Activated T-helper 17 cell treated with anti-CD3 and anti-CD28 coated beads, Interleukin-2, amount 50 U/mL, for 72 hours (primary cell): ENCODE measurements at places on chromosomes 5 and 9. TPM values are rescaled to one million over a fixed set of nuclear protein-coding genes. Genes with fewer than 3 reads are reported as not detected.

DNA sequence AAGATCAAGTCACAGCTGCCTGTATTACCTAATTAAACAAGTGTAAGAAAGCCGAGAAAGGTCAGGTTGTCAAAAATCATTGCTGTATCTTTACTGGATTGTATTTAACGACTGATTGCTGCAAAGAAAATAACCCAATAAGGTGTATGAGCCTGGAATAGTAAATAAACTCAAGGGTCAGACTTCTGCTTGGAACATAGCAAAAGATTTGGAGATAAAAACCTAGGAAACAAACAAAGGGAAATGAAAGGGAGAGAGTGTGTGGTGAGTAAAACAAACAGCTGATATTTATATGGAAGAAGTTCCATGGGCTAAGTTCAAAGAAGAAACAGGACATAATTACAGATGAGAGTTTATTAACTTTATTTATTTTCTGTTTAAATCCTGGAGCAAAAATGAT, 354.0 kb downstream of the TLR4 start:
- no peak for ATAC-seq

DNA sequence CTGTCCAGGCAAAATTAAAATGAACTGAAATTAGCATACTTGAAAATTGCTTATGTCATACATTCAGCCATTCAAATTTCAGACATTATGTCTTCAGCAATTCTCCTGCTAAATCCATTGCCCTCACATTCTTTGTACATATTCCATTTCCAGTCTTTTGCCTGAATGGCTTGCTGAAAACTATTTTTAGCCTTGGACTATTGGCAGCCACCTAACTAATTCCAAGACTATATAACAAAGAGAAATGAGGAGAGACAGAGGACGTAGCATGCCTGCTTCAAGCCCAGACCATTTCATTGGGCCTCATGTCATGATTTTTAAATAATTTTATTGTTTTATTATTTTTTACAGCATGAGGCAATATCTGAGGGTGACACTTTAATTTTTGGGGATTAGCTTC, 100.3 kb downstream of the MRPS30 start:
- ATAC-seq, result no peak

DNA sequence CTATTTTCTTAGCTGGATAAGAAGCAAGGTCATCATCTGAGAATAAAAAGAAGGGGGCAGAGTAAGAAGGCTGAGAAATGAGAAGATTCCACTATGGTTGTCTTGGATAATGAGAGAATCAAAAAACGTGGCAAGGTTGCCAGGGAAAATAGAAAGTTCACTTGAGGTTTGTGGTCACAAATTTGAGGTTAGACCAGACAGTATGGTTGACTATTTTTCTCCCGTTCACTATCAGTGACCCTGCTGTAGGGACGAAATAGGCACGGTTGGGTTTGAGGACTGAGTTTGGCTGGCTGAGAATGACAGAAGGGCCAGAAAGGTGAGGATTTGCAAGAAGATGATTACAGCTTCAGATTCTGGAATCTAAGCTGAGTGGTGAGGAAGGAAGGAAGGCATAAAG, 266.0 kb upstream of the ZNF462 start:
- ATAC-seq, result no peak

DNA sequence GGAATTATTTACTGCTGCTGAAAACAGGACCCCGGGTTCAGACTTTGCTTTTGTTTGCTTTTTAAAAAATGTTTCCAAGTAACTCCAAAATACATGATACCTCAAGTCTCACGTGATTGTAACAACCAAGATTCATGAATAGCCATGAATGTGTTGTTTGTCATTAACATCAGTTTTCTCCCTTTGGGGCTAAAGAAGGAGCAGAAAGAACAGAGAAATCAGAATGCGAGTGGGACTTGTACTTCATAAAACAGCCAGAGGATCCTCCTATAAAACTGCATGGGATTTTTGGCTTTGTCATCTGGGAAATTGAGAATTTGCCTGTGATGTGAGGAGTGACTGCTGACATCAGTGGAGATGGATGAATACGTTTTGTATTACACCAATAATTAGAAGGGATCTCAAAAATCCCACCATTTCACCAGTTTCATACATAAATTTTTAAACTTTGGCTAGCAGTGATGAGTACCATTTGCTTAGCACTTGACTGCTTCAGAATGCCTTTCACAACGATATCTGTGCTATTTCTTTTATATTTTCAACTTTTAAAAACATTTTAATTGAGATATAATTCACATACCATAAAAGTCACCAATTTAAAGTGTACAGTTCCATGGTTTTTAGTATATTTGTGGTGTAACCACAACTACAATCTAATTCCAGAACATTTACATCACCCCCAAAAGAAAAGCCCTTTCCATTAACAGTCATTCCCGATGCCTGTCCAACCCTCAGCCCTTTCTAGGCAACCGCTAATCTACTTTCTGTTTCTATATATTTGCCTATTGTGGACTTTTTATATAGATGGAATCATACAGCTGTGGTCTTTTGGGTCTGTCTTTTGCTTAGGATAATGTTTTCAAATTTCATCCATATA, 126.9 kb upstream of the ANKRD55 start:
- no peak for ATAC-seq

DNA sequence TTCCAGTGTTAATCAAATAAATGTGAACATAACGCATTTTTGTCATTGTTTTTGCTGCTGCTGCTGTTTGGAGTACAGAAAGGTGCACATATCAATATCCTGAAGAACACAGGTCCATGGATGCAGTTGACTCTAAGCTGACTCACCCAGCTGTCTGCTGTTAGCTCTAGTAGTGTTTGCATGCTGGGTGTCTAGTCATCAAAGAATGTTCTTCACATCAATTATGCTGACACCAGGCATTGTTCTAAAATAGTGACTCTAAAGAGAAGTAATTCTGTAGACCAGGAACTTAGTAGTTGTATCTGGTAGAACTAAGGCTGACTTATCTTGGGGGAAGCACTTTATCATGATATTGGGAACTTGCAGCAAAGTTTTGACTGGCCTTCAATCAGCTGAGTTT, 55.7 kb upstream of the DPYSL3 start:
- ATAC-seq, result no peak

GRCh38 chr5:143064218-143064641, 294.1 kb downstream of the ARHGAP26 start:
- no peak for ATAC-seq

Gene FKBP15
- total RNA-seq, result 41.5 TPM

Gene TSSK1B
- not detected for total RNA-seq

Gene GOLPH3
- total RNA-seq, result 51.7 TPM
